Heart left ventricle (tissue), 16 donors: ENCODE measurements at places on chromosomes 13 and 19. TPM values are rescaled to one million over a fixed set of nuclear protein-coding genes. Genes with fewer than 3 reads are reported as not detected.

The FGF9 gene
- 10.1 TPM for total RNA-seq

The SCEL gene
- total RNA-seq: not detected

The CLEC4G gene
- total RNA-seq: 0.29 TPM

The P2RY11 gene
- 4.4 TPM for total RNA-seq

The DACT3 gene
- total RNA-seq: 9.0 TPM

The ZNF844 gene
- 14.3 TPM for total RNA-seq

The AZU1 gene
- 0.20 TPM for total RNA-seq

The ZNF667 gene
- 6.5 TPM for total RNA-seq

The CBARP gene
- total RNA-seq: 0.91 TPM

The ATG4D gene
- 75.5 TPM for total RNA-seq

The ICAM3 gene
- 5.6 TPM for total RNA-seq

The SPART gene
- 39.5 TPM for total RNA-seq

The LIG4 gene
- total RNA-seq: 7.1 TPM

The CBY2 gene
- total RNA-seq: not detected

The TSC22D1 gene
- 128 TPM for total RNA-seq

The NLRP5 gene
- total RNA-seq: not detected

The KATNAL1 gene
- 24.2 TPM for total RNA-seq

The URAD gene
- not detected for total RNA-seq

The SIPA1L3 gene
- 22.9 TPM for total RNA-seq

The KLK8 gene
- total RNA-seq: not detected

The FAM32A gene
- 71.8 TPM for total RNA-seq

The ADM5 gene
- total RNA-seq: 0.28 TPM
